ENCODE measurements at places on chromosomes 5 and 9. TPM values are rescaled to one million over a fixed set of nuclear protein-coding genes. Genes with fewer than 3 reads are reported as not detected.

ARSI gene
- total RNA-seq = 4.0 TPM

DNA sequence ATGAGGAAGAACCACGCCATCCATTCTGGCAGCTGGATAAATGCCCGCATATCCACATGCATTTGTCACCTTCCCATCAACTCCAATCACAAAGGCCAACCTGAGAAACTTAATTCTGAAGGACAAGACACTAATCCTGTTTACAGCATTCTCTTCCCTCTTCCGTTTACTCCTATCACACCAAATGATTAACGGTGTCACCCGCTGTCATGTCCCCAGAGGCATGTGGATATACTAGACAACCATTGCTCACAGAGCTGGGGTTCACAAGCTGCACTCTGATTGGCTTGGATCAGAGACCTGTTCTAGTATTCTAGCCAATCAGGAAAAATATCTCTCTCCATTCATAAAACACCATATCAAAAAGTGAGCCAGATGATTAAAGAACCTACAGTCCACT lies 3.6 kb downstream of the MACROH2A1 start:
- no peaks in the 10 kb centered on the region for H3K36me3 ChIP-seq
- no peak for DNase-seq
- H3K4me3 ChIP-seq = no peak overlapping the region
- no peak overlapping the region for H3K27ac ChIP-seq

GCNT4 gene
- total RNA-seq = 2.8 TPM

DNA sequence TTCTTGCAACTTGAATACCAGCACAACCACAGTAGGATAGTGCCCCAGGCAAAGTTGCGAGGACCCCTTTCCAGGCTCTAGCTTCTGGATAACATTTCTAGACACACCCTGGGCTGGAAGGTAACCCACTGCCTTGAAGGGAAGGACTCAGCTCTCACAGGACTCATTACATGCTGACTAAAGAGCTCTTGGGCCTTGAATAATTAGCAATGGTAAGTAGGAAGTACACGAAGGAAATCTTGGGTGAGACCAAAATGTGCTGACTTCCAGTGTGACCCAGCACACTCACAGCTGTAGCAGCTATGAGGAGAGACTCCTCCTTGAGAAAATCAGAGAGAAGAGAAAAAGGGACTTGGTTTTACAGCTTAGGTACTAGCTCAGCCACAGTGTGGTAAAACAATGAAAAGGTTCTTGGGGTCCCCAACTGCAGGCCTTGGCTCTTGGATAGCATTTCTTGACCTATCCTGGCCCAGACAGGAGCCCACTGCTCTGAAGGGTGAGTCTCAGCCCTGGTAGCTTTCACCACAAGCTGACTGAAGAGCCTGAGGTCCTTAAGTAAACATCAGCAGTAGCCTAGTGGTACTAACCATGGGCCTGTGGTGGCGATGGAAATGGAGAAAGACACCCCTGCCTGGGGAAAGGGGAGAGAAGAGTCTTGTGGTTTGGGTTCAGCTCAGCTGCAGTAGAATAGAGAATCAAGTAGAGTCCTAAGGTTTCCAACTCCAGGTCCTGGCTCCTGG lies 621.7 kb downstream of the SEMA5A start:
- no peak overlapping the region for H3K4me3 ChIP-seq
- H3K27ac ChIP-seq = no peak overlapping the region
- no peak for DNase-seq
- H3K36me3 ChIP-seq = no peaks in the 10 kb centered on the region
